T-helper 17 cell (primary cell): ENCODE measurements at places on chromosomes 2 and 18.

DNA sequence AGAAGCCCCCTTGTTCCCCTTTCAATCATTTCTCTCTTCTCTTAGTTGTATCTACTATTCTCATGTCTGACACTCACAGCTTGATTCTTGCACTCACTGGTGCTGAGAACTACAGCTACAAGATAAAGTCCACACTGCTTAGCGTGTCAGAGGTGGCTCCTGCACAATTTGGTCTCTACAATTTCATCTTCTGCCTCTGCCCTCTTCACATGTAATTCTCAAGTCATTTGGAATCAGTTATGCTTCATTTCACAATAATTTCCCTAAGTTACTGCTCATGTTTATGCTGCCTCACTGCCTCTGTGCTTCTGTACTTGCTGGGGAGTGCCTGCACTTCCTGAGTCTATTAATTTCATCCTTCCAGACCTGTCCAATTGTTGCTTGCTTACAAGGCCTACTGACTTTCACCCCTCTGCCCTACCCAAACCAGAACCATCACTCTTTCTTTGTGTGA, 11.6 kb upstream of the NAB1 start:
- H3K4me1 ChIP-seq, result peaks cover 13% of the 10 kb centered on the region
- H3K27me3 ChIP-seq, result no peaks in the 10 kb centered on the region
- peaks cover 3% of the 10 kb centered on the region for H3K36me3 ChIP-seq
- H3K4me3 ChIP-seq, result no peak overlapping the region
- peak overlapping the region; percentile 2 for H3K27ac ChIP-seq
- no peak for DNase-seq

DNA sequence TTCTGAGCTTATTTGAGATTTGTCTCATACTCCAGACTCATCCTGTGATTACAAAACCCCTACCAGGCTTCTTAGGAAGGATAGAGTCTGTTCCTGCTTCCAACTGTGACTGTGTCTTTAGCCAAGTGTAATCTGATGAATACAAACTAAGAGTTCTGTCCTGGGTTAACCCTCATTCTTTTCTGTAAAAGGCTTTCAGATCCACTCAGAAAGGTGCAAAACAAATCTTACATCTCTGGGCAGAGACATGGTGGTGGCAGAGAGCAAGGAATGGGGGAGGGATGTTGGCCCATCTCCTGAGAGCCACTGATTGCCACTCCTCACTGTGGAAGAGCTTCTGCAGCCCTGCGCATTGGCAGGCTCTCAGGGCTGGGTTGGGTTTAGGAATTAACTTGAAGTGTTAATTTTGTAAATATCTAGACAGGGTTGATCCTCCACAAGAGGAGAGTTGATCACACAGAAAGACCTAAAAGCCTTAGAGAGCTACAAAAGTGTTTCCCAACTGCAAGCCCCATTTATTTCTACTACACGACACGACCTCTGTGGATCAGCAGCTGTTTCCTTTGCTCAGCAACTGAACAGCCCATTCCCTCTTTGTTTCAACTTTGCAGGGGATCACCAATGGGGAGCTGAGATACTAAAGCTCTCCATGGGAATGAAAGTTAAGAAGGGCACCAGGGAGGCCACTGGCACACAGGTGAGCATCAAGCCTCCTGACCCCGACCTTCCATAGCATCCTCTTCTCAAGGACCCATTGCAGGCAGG, 23.7 kb upstream of the SPTBN1 start:
- no peaks in the 10 kb centered on the region for H3K36me3 ChIP-seq
- no peak overlapping the region for H3K27ac ChIP-seq
- H3K4me3 ChIP-seq, result no peak overlapping the region
- peaks cover 8% of the 10 kb centered on the region for H3K27me3 ChIP-seq
- no peak for DNase-seq

DNA sequence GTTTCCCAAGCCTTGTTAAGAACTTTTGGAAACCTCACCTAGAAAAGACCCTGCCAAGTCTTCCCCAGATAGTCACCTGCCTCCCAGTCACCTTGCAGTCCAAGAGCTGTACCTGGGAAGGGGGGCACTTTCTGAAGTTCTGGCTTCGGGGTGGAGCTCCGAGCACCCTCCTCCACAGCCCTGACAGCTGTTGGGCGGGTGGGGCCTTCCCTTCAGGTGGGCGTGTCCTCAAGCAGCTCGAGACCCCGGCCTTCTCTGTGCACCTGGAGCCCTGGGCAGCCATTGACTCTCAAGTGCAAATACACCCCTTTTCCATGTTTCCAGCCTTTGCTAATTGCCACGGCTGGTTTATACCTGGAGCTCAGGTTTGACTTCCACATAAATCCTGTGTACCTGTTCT, 37.0 kb upstream of the IGFBP5 start:
- no peak for DNase-seq
- H3K4me3 ChIP-seq, result no peak overlapping the region
- no peak overlapping the region for H3K27ac ChIP-seq
- H3K36me3 ChIP-seq, result no peaks in the 10 kb centered on the region

DNA sequence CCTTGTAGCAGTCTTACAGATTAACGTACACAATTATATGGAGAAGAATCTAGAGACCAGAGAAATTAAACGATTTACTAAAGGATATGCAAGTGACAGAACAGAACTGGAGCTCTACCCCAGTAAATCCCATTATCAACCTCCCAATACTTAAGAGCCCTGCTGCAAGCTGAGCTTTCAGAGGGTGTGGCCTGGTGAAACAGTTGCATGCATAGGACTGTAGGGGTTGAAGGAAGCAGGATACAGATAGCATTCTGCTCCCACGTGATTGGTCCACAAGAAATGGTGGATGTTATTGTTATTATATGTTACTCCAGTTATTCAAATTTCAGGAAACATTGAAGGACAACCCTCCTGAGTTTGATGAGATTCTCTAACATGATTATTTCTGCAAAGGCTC, 210.8 kb upstream of the THUMPD2 start:
- H3K27me3 ChIP-seq, result peaks cover 6% of the 10 kb centered on the region
- no peak for DNase-seq
- no peaks in the 10 kb centered on the region for H3K36me3 ChIP-seq

DNA sequence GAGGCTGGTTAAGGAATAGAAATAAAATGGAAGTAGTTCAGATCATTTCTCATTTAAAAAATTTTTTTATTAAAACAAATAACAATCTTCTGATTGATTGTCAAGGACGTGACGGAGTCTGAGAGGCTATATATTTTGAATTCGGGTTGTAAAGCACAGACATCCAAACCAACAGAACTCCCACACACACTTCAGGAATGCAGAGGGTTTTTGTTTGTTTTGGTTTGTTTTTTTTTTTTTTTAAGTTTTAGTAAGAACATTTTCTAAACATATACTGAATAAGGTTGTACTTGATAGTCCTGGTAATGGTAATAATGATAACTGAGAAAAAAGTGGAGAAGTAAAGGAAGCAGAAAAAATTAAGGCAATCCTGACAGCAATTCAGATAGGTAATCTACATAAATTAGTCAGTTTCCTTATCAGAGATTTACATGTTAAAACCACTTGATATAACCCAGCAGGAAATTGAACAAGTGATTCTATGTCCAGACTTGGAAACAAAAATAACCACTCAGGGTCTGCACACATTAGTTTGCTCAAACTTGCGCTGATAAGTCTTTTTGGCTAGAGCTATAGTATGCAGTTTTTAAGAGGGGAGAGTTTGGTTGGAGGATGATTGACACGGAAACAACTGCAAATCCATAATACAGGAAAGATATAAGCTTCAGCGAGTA, 51.5 kb upstream of the CTAGE1 start:
- no peak overlapping the region for H3K27ac ChIP-seq
- no peaks in the 10 kb centered on the region for H3K27me3 ChIP-seq
- H3K4me1 ChIP-seq, result no peaks in the 10 kb centered on the region
- DNase-seq, result no peak
- no peak overlapping the region for H3K4me3 ChIP-seq

- peaks cover 3% of the 10 kb centered on the region for H3K36me3 ChIP-seq
- H3K27me3 ChIP-seq, result no peaks in the 10 kb centered on the region
Measured at GRCh38 chr2:20291106-20291564, 59.5 kb downstream of the PUM2 start.
